AG09309 (cell line): ENCODE measurements at places on chromosomes 4 and X.

GRCh38 chrX:151875270-151876026 lies 37.2 kb upstream of the MAGEA4 start:
- DNase-seq: no peak

- DNase-seq: no peak
Observed at GRCh38 chr4:67468830-67469229, 76.5 kb downstream of the CENPC start.

- no peak for DNase-seq
Observed at GRCh38 chr4:7023486-7023885, 19.7 kb upstream of the TADA2B start.

DNA sequence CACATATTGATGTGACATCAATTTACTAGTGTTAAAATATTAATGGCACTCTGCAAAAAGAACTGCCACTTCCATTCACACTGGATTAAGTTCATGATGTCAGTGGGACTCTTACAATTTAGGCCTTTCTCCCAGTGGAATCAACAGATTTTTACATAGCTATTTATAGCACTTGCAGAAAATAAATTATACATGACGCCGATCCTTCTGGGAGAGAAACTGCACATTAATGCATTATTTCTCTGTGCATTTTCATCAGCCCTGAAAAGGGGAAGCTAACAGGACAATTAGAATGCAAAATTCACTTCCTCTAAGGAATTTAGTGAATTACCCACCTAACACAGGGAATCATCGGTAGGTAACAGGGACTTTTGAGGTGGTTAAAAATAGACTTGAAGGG lies 15.7 kb downstream of the LGI2 start:
- DNase-seq: no peak

- DNase-seq: no peak
Observed at GRCh38 chr4:169080981-169081380, 70.9 kb upstream of the CBR4 start.

GRCh38 chrX:103730796-103731493 lies 20.2 kb downstream of the TMEM31 start:
- peak; percentile 23 for DNase-seq

GRCh38 chr4:149645790-149646189 lies 169.9 kb downstream of the IQCM start:
- DNase-seq: no peak

GRCh38 chr4:74671080-74671698 lies 123.1 kb downstream of the BTC start:
- peak; percentile 17 for DNase-seq

- DNase-seq: no peak
Observed at GRCh38 chrX:148947399-148947975, 447.1 kb downstream of the AFF2 start.

DNA sequence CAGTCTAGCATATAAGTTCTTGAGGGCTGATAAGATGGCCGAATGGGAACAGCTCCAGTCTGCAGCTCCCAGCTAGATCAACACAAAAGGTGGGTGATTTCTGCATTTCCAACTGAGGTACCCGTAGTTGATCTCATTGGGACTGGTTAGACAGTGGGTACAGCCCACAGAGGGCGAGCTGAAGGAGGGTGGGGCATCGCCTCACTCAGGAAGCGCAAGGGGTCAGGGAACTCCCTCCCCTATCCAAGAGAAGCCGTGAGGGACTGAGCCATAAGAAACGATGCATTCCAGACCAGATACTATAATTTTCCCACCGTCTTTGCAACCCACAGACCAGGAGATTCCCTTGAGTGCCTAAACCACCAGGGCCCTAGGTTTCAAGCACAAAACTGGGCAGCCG lies 109.0 kb downstream of the RPS6KA6 start:
- no peak for DNase-seq

DNA sequence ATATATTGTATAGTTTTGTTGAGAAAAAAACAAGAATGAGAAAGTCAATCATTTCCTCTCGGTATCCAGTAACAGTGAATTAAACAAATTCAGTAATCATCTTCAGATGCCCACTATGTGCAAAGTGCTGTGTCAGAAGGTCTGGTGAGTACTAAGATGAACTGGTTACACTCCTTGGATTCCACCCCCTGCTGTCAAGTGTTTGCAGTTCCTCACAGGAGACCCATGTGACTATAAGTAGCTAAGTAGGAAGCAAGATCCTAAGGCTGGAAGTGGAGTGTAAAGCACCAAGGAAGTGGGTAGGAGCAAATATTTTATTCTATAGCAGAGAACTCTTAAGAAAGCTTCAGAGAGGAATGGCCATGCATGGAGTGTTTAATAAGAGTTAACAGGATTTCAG lies 73.6 kb downstream of the SNX25 start:
- no peak for DNase-seq

GRCh38 chrX:47771473-47771872 lies 65.2 kb upstream of the ZNF81 start:
- no peak for DNase-seq

- no peak for DNase-seq
Observed at GRCh38 chr4:151718984-151719955, 41.5 kb downstream of the GATB start.

- no peak for DNase-seq
Observed at GRCh38 chr4:122776916-122777315, 44.4 kb downstream of the BBS12 start.

- DNase-seq: no peak
Observed at GRCh38 chrX:9644335-9644734, 121.3 kb downstream of the GPR143 start.
